ENCODE measurements at places on chromosomes 7 and 10. TPM values are rescaled to one million over a fixed set of nuclear protein-coding genes. Genes with fewer than 3 reads are reported as not detected.

TRIM50 gene
- not detected for total RNA-seq

MSMB gene
- total RNA-seq = not detected

PNLIPRP3 gene
- total RNA-seq = not detected

PLXDC2 gene
- total RNA-seq = 11.2 TPM

SLC16A9 gene
- total RNA-seq = 0.25 TPM

CDC14C gene
- total RNA-seq = not detected

SORBS1 gene
- 0.74 TPM for total RNA-seq

IFIT1B gene
- not detected for total RNA-seq

FRAT2 gene
- total RNA-seq = 5.2 TPM

CTTNBP2 gene
- total RNA-seq = 3.9 TPM

ARHGEF35 gene
- total RNA-seq = 1.1 TPM

FANK1 gene
- total RNA-seq = 2.3 TPM

ASB10 gene
- total RNA-seq = not detected

PODXL gene
- 2.3 TPM for total RNA-seq

PTPRZ1 gene
- total RNA-seq = 0.72 TPM

CALHM3 gene
- not detected for total RNA-seq
